ENCODE measurements at places on chromosomes 12 and 14.
A peak's percentile ranks its signal among the peaks of the same experiment; 100 is the strongest.

DNA sequence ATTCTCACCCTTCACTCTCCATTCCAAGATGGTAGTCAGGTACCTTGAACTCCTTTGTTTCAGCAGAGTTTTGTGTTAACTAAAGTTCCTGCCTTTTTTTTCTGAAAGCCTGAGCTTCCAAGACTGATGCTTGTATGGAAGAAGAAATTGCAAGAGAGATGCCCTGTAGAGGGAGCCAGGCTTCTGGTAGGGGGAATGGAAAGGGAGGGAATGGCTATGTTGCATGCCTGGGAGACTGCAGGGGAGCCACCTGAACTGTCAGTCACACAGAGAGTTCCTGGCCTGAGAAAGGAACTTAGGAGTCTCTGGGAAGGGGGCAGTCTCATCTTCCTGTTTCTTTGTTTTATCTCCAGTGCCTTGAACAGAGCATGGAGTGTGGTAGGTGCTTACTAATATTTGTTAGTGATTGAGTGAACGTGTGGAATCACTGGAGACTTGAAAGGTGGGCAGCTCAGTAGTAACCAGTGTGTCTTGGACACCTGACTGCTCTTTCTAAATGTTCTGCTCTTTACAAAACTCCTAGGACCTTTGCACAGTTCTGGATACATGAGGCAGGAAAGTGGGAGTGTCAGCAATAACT lies 132.2 kb downstream of the ANO4 start:
- peak; percentile 11 for DNase-seq

GRCh38 chr12:42299392-42300308 lies 26.2 kb downstream of the ZCRB1 start:
- DNase-seq = no peak

- no peak for DNase-seq
These were observed 1.3 kb upstream of the ARHGEF25 start for GRCh38 chr12:57609781-57610553.

GRCh38 chr12:131830914-131831571 lies 2.9 kb downstream of the MMP17 start:
- no peak for DNase-seq

- DNase-seq = no peak
These were observed 44.3 kb upstream of the TMPO start for GRCh38 chr12:98471085-98471484.

DNA sequence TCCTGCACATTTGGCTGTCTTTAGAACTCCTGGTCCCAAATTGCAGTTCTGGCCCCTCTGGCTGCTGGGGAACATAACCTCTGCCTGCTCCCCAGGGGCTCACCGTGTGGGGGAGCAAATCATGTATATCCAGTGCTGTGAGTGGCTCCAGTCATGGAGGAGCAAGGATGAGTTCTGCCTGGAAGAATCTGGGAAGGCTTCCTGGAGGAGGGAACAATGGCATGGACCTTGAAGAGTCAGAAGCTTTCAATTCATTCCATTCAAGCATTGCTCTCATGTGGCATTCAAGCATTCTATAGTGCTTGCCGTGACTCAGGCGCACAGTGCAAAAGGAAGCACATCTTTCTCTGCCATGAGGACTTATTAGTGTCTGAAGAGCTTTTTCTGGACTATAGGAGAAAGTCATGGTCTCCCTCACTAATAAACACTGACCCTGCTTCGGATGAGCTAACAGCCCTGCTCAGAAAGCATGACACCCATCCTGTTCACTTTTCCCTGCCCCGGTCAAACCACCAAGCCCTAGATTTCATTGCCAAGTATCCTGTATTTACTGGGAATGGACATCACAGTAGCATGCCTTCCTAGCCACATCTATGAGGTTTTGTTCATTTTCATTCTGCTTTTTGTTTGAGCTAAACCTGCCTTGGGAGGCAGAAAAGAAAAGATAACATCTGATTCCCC lies 3.5 kb downstream of the IFI27 start:
- DNase-seq = no peak

DNA sequence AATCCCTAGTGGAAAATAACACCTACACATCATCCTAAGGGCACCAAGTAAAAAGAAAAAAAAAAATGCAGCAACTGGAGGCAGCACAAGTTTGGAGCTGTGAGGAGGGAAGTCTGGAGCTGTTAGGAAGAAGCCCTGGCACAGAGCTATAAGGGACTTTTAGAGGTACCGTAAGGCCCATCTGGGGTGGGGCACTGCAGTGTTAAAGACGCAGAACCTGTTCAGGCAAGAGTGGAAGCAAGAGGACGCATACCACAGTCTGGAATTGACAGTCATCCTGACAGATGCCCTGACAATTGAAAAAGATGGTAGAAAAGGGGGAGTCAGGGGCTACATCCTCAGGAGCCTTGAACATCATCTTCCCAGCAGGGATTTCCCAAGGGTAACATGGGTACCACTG lies 195.9 kb upstream of the PLEKHG7 start:
- no peak for DNase-seq

GRCh38 chr14:102696332-102696731 lies 80.9 kb upstream of the TRAF3 start:
- DNase-seq = no peak

- no peak for DNase-seq
These were observed 1.5 kb upstream of the CRIP2 start for GRCh38 chr14:105473033-105473676.

GRCh38 chr14:28240909-28241308 lies 525.7 kb upstream of the FOXG1 start:
- no peak for DNase-seq

GRCh38 chr12:11744410-11744801 lies 94.9 kb downstream of the ETV6 start:
- no peak for DNase-seq

DNA sequence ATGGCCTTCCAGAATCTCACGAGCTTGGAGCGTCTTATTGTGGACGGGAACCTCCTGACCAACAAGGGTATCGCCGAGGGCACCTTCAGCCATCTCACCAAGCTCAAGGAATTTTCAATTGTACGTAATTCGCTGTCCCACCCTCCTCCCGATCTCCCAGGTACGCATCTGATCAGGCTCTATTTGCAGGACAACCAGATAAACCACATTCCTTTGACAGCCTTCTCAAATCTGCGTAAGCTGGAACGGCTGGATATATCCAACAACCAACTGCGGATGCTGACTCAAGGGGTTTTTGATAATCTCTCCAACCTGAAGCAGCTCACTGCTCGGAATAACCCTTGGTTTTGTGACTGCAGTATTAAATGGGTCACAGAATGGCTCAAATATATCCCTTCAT lies 92.2 kb downstream of the FLRT2 start:
- DNase-seq = no peak

- DNase-seq = no peak
These were observed 103.3 kb upstream of the TRHDE start for GRCh38 chr12:72168851-72169250.

GRCh38 chr14:96271421-96271762 lies 15.4 kb downstream of the BDKRB1 start:
- no peak for DNase-seq

- no peak for DNase-seq
These were observed 11.1 kb downstream of the GLIPR1L1 start for GRCh38 chr12:75345531-75345930.

DNA sequence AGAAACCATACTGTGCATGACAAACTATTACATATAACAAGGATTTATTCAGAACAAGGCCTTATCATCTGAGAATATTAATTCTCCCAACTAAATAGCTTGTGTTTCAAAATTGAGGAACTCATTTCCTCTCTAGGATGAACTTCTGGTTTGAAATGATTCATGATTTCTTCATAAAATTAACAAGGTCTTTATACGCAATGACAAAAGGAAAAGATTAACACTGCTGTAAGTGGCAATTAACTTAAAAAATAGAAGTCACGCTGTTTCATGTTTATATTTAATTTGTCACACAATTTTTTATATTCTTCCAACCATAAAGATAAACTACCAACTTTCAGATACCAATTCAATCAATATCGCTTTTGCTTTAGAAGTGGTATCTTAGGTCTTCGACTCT lies 80.8 kb downstream of the GRIP1 start:
- DNase-seq = no peak

DNA sequence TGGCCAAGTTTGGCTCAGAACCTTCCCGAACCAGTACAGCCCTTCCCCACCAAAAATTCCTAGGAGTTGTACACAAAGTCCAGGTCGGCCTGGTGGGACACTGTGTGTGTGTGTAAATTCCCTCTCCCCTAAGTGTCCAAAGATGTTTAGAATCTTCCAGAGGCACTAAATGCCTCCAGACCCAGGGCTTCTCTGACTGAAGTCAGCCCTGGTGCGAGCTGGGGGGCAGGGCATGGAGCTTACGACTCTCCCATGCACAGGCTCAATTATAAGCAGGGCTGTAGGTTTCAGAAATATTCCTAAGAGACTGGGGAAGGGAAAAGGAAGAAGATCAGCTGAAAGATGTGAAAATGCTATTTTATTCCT lies 106.9 kb upstream of the ATF7IP start:
- no peak for DNase-seq

- peak; percentile 64 for DNase-seq
These were observed 110.1 kb upstream of the TMEM132D start for GRCh38 chr12:130013771-130014484.

- DNase-seq = no peak
These were observed 346.5 kb downstream of the BCL11B start for GRCh38 chr14:98925354-98926040.

DNA sequence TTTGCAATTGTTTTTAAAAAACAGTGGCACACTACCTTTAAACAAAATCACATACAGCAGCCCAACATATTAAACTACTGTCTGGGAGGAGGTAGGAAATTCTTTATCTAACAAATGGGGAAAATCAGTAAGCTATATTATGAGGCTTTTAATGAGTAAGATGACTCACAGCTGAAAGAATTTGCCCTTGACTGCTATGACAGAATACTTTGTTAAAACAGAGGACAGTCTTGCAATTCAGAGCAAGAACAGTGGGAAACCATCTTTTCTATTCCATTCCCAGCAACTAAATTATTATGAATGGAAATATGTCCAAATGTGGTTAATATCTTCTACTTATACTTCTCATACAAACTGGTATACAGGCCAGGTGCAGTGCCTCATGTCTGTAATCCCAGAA lies 49.2 kb upstream of the SGPP1 start:
- DNase-seq = no peak

Data from KBM-7 (cell line).